Stimulated activated naive B cell treated with anti-CD40 and anti-IgM and Interleukin-4, amounts not matched to agents 10 μg/mL and 1 μg/mL and 100 μg/mL, for 72 hours (primary cell): ENCODE measurements at places on chromosomes 7 and 10.
A peak's percentile ranks its signal among the peaks of the same experiment; 100 is the strongest.

GRCh38 chr7:87067788-87068187 is 8.3 kb upstream of the ELAPOR2 start:
- no peaks in the 10 kb centered on the region for H3K4me1 ChIP-seq
- H3K36me3 ChIP-seq, result no peaks in the 10 kb centered on the region
- no peak for DNase-seq

DNA sequence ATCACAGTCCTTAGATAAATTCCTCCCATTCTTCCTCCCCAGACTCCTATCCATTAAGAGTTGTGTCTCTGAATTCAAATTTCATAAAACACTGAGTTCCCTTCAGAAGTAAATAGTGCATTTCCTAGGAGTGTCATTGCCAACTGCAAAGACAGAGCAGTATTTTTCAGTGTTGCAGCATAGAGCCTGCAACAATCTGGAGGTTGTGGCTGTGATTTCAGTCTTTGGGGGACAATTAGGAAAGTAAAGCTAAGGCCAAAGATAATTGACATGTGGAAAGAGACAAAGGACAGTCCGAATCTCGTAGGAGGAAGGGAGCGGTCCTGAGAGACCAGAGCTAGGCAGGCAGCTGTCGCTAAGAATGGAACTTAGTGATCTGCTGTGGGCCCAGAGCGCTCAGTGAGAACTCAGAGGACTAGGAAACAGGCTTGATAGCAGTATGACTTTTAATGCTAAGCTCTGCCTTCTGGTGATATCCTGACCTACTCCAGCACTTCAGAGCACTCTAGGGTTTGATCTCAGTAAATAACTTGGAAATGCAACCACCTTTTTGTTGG is 46.2 kb downstream of the PRPF18 start:
- no peaks in the 10 kb centered on the region for H3K27me3 ChIP-seq
- DNase-seq, result no peak

DNA sequence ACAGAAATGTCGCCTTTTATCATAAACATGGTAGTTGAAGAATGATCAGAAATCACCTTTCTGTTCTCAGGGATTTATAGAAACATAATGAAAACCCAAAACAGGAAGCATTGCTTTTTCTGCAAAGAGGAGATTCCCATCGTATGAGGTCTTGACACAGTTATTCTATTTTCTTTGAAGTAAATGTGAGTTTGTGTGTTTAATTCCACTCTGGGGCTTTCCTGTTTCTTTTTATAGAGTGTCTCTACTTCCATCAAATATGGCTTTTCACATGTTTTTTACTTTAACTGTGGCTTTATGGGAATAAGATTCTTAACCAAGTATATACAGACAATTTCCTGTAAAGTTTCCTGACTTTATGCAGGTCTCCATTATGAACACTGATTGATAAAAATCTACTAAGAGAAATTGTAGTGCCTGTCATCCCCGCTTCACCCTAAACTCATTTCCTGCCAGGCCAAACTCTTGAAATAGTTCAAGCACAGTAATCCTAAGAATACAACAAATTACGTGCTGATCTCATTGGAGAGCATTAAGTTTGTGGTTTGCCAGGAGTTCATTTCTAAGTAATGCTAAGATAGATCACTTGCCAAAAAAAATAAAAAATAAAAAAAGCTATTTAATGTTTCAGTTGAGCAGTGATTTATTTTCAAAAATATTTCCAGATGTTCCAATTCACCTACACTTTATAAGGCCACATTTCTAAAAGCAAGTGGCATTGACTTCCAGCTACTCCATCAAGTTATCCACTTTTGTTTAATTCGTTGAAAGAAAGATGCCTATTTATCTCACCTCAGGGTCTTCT is 52.2 kb upstream of the SEC61G start:
- no peaks in the 10 kb centered on the region for H3K27me3 ChIP-seq
- DNase-seq, result no peak
- H3K36me3 ChIP-seq, result no peaks in the 10 kb centered on the region
- no peak overlapping the region for H3K4me3 ChIP-seq

GRCh38 chr10:7082967-7083366 is 327.9 kb downstream of the SFMBT2 start:
- peaks cover 18% of the 10 kb centered on the region for H3K27me3 ChIP-seq
- H3K4me1 ChIP-seq, result no peaks in the 10 kb centered on the region
- H3K4me3 ChIP-seq, result no peak overlapping the region
- H3K36me3 ChIP-seq, result no peaks in the 10 kb centered on the region
- DNase-seq, result no peak
- no peak overlapping the region for H3K27ac ChIP-seq

DNA sequence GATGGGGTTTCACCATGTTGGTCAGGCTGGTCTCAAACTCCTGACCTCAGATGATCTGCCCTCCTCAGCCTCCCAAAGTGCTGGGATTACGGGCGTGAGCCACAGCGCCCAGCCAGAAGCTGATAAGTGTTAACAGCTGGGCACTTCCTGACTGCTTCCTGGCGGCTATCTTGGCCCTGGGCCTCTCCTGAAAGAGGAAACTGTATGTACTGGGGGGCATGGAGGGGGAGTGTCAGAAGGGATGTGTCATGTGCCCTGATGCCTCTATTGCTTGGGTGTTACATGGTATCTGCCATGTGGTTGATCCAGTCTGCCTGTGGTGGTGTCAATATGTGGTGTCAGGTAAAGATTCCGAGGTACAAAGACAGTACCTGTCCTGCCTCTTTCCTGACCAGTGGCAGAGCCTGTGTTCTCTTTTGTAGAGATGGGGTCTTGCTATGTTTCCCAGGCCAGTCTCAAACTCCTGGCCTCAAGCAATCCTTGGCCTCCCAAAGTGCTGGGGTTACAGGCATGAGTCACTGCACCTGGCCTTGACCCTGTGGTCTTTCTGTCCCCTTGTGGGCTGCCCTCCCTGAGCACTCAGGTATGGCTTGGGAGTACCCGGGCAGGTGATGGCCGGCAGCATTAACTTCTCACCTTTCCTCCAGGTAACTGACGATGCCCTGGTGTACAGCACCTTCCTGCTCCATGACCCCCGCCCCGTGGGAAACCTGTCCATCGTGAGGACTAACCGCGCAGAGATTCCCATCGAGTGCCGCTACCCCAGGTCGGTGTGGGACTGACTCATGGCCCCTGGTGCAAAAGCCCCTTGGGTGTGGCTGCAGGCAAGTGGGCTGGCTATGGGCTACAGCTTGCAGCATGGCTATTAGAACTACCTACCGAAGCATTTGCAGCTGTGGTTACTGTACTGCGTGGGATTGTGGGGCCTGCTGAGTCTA is 4.4 kb downstream of the ZP3 start:
- H3K36me3 ChIP-seq, result peaks cover 1% of the 10 kb centered on the region
- H3K27me3 ChIP-seq, result peaks cover 2% of the 10 kb centered on the region
- peaks cover 20% of the 10 kb centered on the region for H3K4me1 ChIP-seq
- H3K27ac ChIP-seq, result no peak overlapping the region

GRCh38 chr7:27527348-27527714 is 135.4 kb downstream of the HIBADH start:
- H3K36me3 ChIP-seq, result peaks cover 59% of the 10 kb centered on the region
- DNase-seq, result no peak
- no peak overlapping the region for H3K27ac ChIP-seq
- H3K4me1 ChIP-seq, result no peaks in the 10 kb centered on the region
- no peaks in the 10 kb centered on the region for H3K27me3 ChIP-seq

- no peak overlapping the region for H3K27ac ChIP-seq
- DNase-seq, result no peak
- no peak overlapping the region for H3K4me3 ChIP-seq
- no peaks in the 10 kb centered on the region for H3K4me1 ChIP-seq
- H3K36me3 ChIP-seq, result no peaks in the 10 kb centered on the region
Measured at GRCh38 chr7:46288861-46289260, 367.8 kb upstream of the IGFBP3 start.

- peaks cover 60% of the 10 kb centered on the region for H3K4me1 ChIP-seq
- peak overlapping the region; percentile 96 for H3K4me3 ChIP-seq
- DNase-seq, result peak; percentile 52
- peak overlapping the region; percentile 94 for H3K27ac ChIP-seq
Measured at GRCh38 chr10:3068201-3068967, 1.0 kb downstream of the PFKP start.

- DNase-seq, result no peak
- no peak overlapping the region for H3K4me3 ChIP-seq
- peaks cover 6% of the 10 kb centered on the region for H3K27me3 ChIP-seq
- H3K27ac ChIP-seq, result no peak overlapping the region
- no peaks in the 10 kb centered on the region for H3K4me1 ChIP-seq
Measured at GRCh38 chr7:55052741-55053427, 34.1 kb downstream of the EGFR start.
